ENCODE measurements at places on chromosomes 7 and 10.
A peak's percentile ranks its signal among the peaks of the same experiment; 100 is the strongest.

- DNase-seq, result no peak
Measured at GRCh38 chr10:17418249-17418648, 36.1 kb downstream of the ST8SIA6 start.

DNA sequence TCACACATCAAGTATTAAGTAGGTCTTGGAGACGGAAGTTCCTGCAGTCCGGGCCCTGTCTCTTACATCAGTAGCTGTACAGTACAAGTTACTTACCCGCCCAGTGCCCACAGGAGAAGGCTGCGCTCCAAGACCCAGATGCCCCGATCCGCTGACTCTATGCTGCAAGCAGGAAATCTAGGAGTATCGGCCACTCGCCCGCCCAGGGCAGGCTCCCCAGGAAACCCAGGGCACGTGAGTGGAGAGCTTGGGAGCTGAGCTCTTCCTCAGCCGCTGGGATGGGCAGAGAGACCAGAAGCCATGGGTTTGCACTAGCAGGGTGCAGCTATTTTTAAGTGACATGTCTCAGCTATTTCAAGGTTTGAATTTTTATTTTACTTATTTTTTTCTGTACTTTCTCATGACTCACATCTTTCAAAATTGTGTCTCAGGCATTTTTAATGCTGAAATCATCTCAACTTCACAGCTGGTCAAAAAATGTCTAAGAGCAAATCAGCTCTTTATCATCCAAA lies 1.9 kb upstream of the GPER1 start:
- no peak for DNase-seq

DNA sequence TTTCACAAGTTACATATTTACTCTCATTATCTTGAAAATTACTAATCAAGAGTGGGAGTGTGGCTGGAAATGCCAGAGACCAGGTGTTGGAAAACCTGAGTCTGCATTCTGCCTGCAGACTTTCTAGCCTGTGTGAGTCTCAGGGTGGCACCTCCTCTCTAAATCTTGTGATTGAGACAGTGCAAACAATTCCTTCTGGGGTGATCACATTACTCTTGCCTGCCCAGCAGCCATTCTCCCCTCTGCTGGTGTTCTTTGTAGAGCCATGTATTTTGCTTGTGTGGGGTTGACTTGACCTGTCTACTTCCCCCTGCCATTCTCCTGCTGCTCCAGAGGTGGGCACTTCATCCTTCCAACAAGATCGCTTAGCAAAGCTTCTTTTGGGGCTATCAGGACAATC lies 101.1 kb downstream of the RAPGEF5 start:
- DNase-seq, result no peak

DNA sequence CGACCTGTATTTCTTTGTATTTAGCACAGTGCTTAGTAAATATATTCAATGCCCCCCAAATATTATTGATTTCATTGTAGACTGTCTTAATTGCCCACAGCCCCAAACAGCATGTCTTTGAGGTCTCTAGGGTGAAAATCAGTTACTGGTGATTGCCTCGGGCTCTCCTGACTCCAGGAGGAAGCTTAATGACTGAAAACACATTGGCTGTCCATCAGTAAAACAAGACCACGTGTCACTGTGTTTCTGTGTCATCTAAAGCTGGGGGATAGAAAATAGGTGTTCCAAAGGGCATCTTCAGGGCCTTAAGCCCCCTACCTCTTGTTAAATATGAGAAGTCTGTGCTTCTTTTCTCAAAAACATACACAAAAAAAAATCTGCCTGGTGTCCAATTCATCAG lies 67.9 kb downstream of the CACNA2D1 start:
- peak; percentile 69 for DNase-seq

- DNase-seq, result peak; percentile 63
Measured at GRCh38 chr7:15317215-15317614, 244.6 kb downstream of the AGMO start.

GRCh38 chr10:63166742-63167258 lies 33.7 kb downstream of the NRBF2 start:
- DNase-seq, result peak; percentile 29

DNA sequence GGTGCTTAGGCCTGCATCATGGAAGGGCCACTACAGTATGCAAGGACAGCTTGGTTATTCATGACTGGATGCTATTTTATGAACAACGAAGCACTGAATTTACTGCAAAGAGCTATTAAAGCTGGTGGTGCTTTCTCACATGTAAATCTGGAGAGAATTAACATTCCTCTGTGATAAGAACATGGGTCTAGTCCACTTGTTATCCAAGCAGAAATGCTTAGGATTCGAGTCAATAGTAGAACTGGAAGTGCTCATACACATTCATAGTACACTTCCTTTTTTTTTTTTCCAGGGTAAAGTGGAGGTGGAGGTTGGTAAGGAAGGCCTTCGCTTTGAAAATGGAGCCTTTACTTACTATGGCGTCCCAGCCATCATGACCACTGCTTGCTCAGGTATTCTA lies 35.0 kb downstream of the CNNM1 start:
- no peak for DNase-seq

DNA sequence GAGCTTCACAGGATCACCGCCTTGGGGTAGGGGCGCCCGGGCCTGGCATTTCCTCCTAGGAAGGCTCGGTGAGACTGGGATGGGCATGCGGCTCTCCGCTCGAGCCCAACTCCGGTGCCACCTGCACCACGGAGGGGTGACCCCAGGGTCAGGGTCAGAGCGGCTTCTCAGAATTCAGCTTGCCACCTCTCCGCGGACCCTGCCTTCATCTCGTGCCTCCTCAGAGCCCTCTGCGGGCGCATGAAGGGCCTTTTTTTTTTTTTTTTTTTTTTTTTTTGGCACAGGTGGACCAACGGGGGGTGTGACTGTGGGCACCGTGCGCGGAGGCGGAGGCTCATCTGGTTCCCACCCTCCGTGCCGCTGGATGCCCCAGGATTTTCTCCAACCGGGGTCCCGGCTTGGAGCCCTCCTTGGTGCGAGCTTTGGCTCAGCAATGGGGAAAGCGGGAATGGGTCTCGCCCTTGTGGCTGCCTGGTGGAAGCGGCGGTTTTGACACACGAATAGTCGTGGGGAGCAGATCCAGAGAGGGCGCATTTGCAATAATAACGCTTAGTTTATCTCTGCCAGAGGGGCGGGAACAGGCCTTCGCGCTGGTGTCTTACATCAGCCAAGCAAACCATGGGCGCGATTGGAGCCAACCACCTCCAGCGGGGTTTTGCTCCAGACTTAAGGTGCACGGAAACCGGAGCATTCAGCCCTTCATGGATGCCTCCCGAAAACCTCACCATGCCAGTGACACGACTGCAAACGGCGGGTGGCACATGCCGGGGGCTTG lies 5.0 kb upstream of the TNRC18 start:
- peak; percentile 81 for DNase-seq

GRCh38 chr10:114831186-114831867 lies 9.7 kb downstream of the FHIP2A start:
- DNase-seq, result no peak

DNA sequence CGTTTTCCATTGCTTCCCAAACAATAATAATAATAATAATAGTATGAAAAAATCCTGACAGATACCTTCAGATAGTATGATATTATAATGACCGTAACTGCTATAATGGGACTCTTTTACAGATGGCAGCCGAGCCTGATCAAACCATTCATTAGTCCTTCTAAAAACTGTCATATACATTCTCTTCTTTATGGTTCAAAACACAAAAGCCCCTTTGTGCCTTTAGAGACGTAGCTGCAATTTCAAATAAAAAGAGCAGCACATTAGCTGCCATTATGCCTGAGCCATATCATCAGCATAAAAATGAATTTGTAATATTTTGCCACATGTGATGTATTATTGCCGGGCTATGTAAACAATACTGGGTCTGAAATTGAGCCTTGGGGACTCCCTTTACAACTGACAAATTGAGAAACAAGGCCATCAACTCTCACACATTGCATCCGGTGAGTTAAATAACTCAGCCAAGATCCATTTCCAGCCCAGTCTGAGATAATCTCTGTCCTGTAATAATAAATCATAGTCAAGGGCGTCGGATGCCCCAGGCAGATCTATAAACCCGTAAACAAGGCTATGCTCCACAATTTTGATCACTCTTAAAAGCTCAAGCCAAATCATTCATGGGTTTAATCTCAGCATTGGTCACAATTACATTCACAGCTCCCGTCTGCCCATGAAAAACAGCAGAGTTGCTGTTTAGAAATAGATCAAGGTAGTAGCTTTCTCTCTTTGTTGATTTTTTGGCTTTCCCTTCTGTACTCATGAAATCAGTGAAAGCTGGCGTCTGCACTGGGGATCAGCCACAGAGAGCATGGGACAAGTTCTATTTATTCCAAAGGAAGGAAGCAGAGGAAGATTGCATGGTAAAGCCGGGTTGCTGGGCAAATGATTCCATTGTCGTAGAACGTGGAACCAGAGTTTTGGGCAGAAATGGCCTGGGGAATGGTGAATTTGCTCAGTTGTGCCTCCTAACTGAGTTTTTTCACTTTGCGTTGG lies 150.1 kb upstream of the BMPER start:
- DNase-seq, result peak; percentile 62

DNA sequence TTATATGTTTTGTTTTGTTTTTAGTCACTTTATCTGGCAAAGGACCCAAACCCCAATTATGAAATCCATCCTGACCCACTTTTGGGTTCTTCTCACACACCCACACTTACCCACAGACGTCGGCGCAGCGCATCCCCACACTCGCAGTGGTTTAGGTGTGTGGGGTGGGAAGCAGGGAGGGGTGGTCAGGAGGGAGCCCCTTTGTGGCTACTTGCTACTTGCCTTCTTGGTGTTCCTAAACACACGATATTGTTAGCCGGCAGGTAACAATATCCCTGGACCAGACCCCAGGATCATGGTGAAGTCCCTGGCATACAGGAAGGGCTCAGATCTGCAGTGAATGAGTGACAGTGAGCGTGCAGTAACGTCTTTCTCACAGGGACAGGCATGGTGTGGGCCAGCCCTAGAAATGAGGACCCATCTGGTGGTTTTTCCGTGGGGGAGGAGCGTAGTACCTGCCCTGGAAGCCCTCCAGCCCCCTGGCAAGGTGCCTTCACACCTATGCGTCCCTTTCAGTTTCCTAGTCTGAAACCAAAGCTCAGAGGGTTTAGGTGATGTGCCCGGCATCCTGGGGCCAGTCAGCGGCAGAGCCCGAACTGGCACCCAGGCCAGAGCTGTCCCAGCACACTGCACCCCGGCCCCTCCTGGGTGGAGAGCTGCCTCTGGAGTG lies 4.4 kb downstream of the SPOCK2 start:
- no peak for DNase-seq

GRCh38 chr10:132302421-132303310 lies 5.1 kb downstream of the STK32C start:
- no peak for DNase-seq

DNA sequence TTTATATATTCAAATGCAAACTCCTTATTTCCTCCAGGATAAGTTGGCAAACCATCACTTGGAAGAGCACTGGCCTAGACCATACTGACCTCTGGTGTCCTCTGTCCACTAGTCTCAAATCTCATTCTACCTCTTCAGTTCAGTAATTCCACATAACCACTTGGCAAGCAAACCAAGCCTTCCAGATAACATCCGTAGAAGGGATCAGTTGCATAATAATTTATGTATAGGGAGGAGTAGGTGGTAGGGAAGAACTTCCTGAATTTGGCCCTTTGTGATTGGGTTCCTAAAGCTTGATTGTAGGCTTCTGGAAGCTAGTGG lies 55.0 kb downstream of the WAC start:
- DNase-seq, result no peak

DNA sequence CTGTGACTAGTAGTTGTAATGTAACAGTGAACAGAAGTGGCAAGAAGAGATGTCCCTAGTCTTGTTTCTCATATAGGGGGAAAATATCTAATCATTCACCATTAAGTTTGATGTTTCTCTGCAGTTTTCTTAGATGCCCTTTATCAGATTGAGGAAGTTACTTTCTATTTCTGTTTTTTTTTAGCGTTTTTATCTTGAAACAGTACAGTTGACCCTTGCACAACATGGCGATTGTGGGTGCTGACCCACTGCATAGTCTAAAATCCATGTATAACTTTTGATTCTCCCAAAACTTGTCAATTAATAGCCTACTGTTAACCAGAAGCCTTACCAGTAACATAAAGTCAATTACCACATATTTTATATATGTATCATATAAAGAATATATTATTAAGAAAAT lies 192.0 kb downstream of the ADK start:
- no peak for DNase-seq

- no peak for DNase-seq
Measured at GRCh38 chr10:114323023-114323422, 81.3 kb downstream of the AFAP1L2 start.

DNA sequence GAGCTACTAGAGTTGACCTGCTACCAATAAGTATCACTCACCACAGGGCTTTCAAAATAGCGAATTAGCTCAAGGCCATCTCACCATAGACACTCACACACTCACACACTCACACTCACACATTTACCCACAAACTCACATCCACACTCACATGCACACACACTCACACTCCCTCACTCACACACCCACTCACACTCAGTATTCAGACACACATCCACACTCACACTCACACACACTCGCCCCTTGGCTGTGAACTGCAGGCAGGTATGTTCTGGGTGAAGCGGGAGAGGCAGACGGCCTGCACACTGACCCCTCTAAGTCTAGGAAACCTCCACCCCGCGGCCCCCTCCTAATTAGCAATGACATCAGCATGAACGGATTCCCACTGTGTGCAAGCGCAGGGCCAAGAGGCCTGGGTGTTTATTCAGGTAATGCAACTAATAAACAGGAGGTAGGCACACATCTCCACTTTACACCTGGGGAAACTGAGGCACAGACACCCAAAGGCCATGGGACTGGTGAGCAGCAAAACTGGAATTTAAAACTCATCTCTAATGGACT lies 94.6 kb downstream of the ADARB2 start:
- no peak for DNase-seq

All from NCI-H1092 treated with DMSO at 0.1 percent for 48 hours (cell line).